Stimulated activated CD4-positive, alpha-beta T cell treated with anti-CD3 and anti-CD28 coated beads, Interleukin-4, amount 100 ng/mL, for 48 hours (primary cell): ENCODE measurements at places on chromosomes 3 and 15.

DNA sequence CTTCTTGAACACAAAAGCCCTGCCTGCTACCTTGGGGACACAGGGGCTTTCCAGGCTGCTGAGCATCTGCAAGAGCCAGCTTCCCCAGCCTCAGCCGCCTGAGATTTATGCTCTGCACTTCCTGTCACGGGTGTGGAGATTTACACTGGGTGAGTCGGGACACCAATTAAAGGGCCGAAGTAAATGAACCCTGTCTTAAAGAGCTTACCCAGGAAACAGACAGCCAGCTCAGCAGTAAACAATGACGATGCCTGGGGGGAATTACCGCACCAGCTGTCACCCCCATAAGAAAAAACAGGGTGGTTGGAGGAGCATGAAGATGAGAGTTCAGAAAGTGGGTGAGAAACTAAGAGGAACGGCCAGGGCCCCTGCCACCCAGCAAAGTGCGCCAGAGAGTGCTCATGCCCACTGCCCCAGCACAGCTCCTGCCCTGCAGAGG, 37.5 kb upstream of the IQSEC1 start:
- no peak for DNase-seq

DNA sequence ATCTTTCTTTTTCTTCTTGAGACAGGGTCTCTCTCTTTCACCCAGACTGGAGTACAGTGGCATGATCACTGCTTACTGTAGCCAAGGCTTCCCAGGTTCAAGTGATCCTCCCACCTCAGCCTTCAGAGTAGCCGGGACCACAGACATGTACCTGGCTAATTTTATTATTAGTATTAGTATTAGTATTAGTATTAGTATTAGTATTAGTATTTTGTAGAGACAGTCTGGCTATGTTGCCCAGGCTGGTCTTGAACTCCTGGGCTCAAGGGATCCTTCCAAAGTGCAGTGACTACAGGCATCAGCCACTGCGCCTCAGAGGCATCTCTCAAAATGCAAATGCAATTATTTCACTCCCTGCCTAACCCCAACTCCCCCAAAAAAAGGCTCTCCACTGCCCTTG, 1.7 kb downstream of the KIF7 start:
- no peak for DNase-seq

GRCh38 chr3:114356525-114356924, 62.7 kb downstream of the TIGIT start:
- no peak for DNase-seq

DNA sequence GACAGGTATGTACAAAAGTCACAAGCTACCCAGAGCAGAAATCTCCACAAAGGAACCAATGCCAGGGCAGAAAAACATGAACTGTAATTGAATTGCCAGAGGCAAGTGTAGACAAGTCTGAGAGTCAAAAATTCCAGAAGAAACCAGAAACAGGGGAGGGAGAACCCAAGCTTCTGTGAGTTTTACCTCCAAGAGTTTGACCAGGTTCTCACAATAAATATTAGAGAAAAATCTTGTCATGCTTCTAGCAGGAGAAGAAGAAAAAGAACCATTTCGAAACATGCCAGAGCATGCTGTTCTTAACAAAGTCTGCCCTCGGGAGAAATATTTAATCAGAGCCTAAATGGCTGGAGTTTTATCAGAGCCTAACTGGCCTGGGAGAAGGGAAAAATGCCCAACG, 32.5 kb upstream of the AP3B2 start:
- DNase-seq, result no peak

DNA sequence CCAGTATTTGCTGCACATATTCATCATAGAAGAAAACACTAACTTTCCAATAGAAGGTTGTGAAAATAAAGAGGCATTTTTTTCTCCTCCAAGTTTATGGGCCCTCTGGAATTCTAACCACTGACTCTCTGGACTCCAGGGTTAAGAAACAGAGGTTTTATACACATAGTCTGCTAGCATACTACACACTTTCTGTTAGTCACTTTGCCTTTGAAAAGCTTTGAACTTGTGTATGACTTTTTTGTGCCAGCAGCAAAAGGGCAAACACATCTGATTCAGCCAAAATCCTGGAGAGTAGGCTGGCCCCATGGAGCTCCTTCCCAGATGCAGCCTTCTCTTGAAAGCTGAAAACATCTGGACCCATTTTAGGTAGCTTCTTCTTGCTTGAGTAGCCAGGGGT, 6.2 kb downstream of the ZIC4 start:
- no peak for DNase-seq

DNA sequence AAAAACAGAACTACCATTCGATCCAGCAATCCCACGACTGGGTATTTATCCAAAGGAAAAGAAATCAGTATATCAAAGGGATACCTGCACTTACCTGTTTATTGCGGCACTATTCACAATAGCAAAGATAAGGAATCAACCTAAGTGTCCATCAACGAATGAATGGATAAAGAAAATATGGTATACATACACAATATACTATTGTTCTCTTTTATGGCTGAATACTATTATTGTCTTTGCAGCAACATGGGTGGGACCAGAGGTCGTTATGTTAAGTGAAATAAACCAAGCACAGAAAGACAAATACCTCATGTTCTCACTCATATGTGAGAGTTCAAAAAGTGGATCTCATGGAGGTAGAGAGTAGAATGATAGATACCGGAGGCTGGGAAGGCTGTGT, 118.3 kb upstream of the FAM3D start:
- DNase-seq, result no peak

GRCh38 chr15:89209057-89209456, 12.3 kb downstream of the RLBP1 start:
- no peak for DNase-seq

DNA sequence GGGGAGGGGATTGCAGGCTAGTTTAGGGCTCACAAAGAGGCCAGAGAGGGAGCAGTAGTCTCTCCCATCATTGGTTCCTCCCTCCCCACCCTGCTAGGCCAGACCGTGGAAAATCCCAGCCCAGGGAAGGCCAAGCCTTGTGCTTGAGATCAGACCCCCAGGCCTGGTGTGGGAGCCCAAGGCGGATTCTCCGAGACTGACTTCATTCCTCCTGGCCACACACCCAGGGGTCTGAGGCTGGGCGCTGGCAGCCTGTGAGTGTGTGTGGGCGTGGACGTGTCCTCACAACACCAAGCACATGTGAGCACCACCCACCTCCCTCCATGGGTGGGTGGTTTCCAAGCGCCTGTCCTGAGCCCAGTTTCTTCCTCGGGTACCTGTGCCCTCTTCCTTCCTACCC, 4.1 kb downstream of the LOXL1 start:
- no peak for DNase-seq

DNA sequence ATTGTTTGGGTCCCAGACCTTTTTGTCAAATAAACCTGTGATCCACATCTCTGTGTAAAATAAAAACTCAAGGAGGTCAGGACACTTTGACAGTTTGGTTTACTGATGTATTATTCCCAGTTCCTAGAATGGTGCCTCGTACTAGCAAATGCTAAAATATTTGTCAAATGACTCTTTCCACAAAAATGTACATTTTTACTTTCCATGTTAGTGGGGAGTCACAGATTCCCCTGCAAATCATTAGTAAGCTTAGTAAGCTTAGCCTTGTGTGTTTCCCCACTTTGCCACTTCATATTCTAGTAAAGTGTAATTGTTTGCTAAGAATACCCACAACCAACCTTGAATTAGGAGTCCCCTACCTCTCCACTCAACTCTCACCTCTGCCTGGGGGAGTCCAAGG, 2.4 kb upstream of the MAGI1 start:
- DNase-seq, result no peak

DNA sequence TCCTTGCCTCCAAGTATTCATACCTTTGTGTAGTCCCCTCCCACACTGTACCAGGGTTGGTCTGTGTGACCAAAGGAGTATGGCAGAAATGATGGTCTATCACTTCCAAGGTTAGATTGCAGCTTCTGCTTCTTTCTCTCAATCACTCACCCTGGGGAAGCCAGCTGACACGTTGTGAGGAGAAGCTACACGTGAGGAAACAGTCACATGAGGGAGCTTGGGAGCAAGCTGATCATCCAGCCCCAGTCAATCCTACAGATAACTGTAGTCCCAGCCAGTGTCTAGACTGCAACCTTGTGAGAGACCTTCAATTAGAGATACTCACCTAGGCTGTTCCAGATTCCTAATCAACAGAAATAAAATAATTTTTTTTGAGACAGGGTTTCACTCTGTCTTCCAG, 6.2 kb upstream of the ZNF774 start:
- no peak for DNase-seq

GRCh38 chr3:52422669-52423068, 22.2 kb downstream of the SEMA3G start:
- no peak for DNase-seq

GRCh38 chr15:74631935-74632560, 16.4 kb downstream of the CLK3 start:
- DNase-seq, result peak; percentile 45

DNA sequence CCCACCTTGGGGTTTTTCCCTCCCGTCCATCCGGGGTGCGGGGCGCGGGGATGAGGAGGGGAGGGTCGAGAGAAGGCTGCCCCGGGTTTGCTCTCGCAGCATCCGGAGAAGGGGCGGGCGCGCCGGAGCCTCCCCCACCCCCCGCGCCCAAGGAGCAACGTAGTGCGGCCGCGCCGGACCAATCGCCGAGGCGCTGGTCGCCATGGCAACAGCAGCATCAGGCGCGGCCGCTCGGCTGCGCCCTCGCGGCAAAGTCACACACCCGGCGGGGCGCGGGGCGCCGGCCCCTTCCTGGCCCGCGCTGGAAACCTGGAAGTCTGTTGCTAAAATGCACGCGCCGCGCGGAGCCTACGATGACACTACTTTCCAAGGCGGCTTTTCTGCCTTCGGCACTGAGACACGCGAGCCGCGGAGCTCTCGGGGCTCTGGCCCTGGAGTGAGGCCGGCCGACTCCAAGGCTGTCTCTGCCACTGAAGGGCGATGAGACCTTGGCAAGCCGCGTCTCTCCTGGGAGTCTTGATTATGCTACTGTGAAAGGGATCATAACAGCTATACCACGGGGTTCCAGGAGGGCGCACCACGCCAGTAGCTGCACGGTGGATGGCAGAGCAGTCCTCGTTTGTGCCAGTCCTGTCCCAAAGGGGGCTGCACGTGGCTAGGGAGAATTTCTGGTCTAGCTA, at the start of gene IQSEC1:
TSS of gene IQSEC1 (minus strand) at position 104 of the 680 bp plus-strand sequence. CDS start 415 bp downstream, outside the sequence.
- peak; percentile 69 for DNase-seq

DNA sequence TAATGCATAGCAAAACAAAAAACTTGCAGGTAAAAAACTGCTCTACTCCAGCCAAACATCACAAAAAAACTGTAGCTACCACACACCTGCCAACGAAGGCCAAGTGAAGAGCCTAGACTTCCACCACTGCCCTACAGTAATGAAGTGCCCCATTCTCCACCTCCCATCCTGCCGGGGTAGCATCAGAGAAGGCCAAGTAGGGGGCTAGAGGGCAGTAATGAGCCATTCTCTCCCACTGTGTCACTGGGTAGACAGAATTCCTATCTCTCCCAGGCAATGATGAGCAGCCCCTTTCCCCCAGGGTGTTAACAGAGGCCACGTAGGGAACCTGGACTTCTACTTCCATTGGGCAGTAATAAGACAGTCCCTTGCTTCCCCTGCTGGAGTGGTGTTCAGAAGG, 9.5 kb downstream of the SEC22C start:
- DNase-seq, result no peak

- no peak for DNase-seq
Measured at GRCh38 chr3:197430934-197431333, 124.8 kb downstream of the BDH1 start.

DNA sequence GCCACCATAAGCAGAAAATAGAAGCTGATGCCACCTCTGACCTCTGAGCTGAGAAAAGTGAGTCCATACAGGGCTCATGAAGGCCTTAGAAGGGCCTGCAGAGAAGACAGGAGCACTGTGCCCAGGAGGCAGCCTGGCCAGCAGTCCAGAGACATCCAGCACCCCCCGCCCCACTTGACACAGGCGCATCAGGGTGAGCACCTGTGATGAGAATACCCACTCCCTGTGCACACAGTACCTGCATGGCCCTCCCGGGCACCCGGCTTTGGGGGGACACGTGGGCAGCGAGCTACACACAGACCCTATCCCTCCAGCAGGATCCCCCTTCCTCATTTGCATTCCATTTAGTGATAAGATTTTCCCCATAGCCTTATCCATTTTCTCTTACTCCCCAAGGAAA, 63.6 kb upstream of the NSMCE3 start:
- no peak for DNase-seq

- no peak for DNase-seq
Measured at GRCh38 chr3:157999246-157999645, 107.0 kb downstream of the SHOX2 start.

- no peak for DNase-seq
Measured at GRCh38 chr3:45227071-45227820, 1.2 kb upstream of the TMEM158 start.

DNA sequence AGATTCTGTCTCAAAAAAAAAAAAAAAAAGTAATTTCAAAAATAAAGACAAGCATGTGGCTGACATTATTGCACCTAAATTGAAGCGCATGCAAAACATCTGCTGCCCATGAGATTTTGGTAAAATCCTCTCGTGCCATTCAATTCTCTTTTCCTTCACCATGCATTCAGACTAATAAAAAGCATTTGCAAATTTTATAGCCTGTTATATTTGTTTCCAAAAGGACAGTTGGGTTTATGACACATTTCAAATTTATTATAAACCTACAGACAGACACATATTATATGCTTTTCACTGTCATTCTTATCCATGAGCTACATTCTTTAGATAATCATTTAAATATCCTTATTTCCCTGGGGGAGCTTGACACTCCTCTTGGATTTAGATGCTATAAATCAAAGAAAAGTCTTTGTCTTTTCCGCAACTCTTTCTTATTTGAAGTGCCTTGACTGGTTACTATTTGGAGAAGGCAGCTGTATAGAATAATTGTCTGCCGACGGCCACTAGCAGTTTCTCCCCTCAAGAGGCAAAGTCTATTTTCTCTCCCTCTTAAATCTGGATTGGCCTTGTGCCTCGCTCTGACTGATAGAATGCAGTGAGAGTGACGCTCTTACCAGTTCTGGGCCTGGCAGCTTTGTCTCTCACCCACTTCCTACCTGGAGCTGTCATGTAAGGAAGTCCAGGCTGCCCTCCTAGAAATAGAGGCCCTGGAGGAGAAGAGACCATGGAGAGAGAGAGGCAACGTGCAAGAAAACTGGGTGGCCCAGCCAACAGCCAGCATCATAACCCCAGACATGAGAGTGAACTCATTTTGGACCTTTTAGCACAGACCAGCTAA, 6.8 kb upstream of the LRIG1 start:
- no peak for DNase-seq

DNA sequence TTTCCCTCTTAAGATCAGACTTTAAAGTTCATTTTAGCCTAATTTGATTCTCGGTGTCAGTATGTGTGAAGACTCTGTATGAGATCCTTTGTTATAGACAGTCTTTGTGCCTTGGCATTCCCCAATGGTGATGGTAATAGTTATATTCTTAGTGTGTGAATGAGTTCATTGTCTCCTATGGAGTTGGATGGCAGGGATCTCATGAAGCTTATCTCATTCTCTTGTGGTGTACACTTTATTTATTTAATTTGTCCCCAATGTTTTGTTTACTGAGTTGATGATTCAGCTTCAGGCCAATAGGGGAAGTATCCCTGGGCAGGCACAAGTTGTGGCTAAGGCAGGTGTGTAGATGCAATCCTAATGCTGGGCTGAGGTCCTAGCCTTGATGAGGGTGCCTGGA, 222.0 kb upstream of the DPPA4 start:
- DNase-seq, result no peak
